ENCODE measurements at places on chromosomes 3 and 15. TPM values are rescaled to one million over a fixed set of nuclear protein-coding genes. Genes with fewer than 3 reads are reported as not detected.
A peak's percentile ranks its signal among the peaks of the same experiment; 100 is the strongest.

- H3K27ac ChIP-seq: no peak overlapping the region
- H3K36me3 ChIP-seq: no peaks in the 10 kb centered on the region
- no peak for DNase-seq
- no peaks in the 10 kb centered on the region for H3K4me1 ChIP-seq
- H3K4me3 ChIP-seq: no peak overlapping the region
- no peaks in the 10 kb centered on the region for H3K27me3 ChIP-seq
Measured at GRCh38 chr15:21260966-21261395, 179.3 kb downstream of the POTEB3 start.

- H3K27ac ChIP-seq: no peak overlapping the region
- H3K27me3 ChIP-seq: no peaks in the 10 kb centered on the region
- no peak for DNase-seq
- H3K4me3 ChIP-seq: no peak overlapping the region
Measured at GRCh38 chr3:177579419-177579818, 382.1 kb upstream of the TBL1XR1 start.

DNA sequence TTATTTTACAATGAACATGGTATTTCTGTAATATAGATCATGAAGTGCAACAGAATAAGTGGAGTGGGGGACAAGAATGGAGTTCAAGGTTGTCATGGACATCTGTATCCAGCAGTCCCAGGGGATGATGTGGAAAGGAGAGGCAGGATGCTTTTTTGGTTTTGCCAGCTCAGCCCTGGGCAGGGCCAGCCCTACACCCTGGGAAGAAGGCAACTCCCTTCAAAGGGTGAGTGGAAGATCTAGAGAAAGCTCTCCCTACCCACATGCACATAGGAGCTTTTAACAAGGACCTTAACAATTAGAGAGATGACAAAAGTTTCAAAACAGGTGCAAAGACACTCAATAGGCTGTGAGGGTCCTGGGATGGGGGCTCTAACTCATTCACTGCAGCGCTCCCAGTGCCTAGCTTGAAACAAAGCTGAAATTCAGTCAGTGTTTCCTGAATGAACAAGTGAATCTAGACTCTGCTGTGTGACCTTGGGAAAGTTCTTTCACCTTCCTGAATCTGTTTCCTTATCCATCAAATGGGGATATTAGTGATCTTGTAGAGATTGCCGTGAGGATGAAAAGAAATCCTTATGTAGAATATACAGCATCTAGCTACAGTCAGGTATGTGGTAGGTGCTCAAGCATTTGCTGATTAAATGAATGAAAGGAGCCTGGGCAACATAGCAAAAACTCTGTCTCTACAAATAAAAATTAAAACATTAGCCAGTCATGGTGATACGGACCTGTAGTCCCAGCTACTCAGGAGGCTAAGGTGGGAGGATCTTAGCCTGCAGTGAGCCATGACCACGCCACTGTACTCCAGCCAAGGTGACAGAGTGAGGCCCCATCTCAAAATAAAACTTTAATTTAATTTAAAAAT lies 14.3 kb downstream of the BHLHE40 start:
- H3K27ac ChIP-seq: peak overlapping the region; percentile 90
- no peak overlapping the region for H3K4me3 ChIP-seq
- no peaks in the 10 kb centered on the region for H3K27me3 ChIP-seq
- no peaks in the 10 kb centered on the region for H3K36me3 ChIP-seq
- peak; percentile 10 for DNase-seq
- peaks cover 6% of the 10 kb centered on the region for H3K4me1 ChIP-seq

GRCh38 chr15:89003865-89004725 lies 84.2 kb upstream of the ABHD2 start:
- no peaks in the 10 kb centered on the region for H3K36me3 ChIP-seq
- no peak overlapping the region for H3K27ac ChIP-seq
- no peak overlapping the region for H3K4me3 ChIP-seq
- no peak for DNase-seq

- H3K36me3 ChIP-seq: no peaks in the 10 kb centered on the region
- no peaks in the 10 kb centered on the region for H3K27me3 ChIP-seq
- DNase-seq: no peak
- no peak overlapping the region for H3K4me3 ChIP-seq
Measured at GRCh38 chr3:115713284-115713683, 90.0 kb downstream of the GAP43 start.

GRCh38 chr3:8888301-8888915 lies 74.9 kb downstream of the RAD18 start:
- H3K27me3 ChIP-seq: no peaks in the 10 kb centered on the region
- DNase-seq: no peak
- H3K27ac ChIP-seq: no peak overlapping the region
- no peak overlapping the region for H3K4me3 ChIP-seq
- H3K4me1 ChIP-seq: no peaks in the 10 kb centered on the region
- no peaks in the 10 kb centered on the region for H3K36me3 ChIP-seq

- no peak overlapping the region for H3K4me3 ChIP-seq
- H3K27ac ChIP-seq: no peak overlapping the region
- peaks cover 14% of the 10 kb centered on the region for H3K27me3 ChIP-seq
Measured at GRCh38 chr15:78304216-78305066, 5.0 kb upstream of the SKIC8 start.

GRCh38 chr15:84973492-84974460 lies 7.9 kb upstream of the PDE8A start:
- no peaks in the 10 kb centered on the region for H3K27me3 ChIP-seq
- no peak overlapping the region for H3K4me3 ChIP-seq
- no peaks in the 10 kb centered on the region for H3K4me1 ChIP-seq
- no peaks in the 10 kb centered on the region for H3K36me3 ChIP-seq
- DNase-seq: no peak
- no peak overlapping the region for H3K27ac ChIP-seq

Gene CASR
- total RNA-seq: not detected

- H3K27ac ChIP-seq: no peak overlapping the region
- H3K27me3 ChIP-seq: no peaks in the 10 kb centered on the region
- H3K36me3 ChIP-seq: no peaks in the 10 kb centered on the region
- DNase-seq: no peak
Measured at GRCh38 chr3:170679190-170679589, 93.3 kb upstream of the SLC7A14 start.

DNA sequence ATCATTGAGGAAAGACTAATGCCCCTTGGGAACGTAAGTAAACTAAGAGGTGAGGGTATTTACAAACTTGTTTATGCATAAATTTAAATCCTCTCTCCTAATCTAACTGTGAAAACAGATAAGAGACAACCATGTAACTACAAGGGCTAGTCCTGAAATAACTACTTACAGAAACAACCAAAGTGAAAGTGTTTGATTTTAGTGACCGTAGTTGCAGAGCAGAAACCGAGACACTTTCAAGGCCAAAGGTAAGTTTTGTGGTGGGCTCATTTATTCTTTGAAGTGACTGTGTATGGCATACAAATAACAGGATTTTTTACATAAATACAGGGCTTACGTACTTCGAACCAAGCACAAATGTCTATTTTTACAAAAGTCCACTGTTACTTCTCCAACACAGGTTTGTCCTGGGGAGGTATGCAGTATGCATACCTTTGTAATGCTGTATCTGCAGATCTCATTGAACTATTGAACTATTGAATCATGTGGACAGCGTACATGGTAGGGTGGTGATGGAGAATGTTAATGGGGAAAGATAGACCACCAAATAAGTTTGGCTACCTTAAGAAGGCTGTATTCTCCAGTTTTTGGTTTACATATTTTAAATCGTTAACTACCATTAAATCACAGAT lies 99.6 kb upstream of the RBMS3 start:
- no peak overlapping the region for H3K4me3 ChIP-seq
- no peak overlapping the region for H3K27ac ChIP-seq
- no peaks in the 10 kb centered on the region for H3K4me1 ChIP-seq
- DNase-seq: no peak

- DNase-seq: no peak
- H3K27me3 ChIP-seq: no peaks in the 10 kb centered on the region
- peak overlapping the region; percentile 62 for H3K27ac ChIP-seq
- no peaks in the 10 kb centered on the region for H3K36me3 ChIP-seq
Measured at GRCh38 chr3:149618151-149619123, 39.4 kb downstream of the WWTR1 start.

Gene NLGN1
- total RNA-seq: 12.3 TPM

DNA sequence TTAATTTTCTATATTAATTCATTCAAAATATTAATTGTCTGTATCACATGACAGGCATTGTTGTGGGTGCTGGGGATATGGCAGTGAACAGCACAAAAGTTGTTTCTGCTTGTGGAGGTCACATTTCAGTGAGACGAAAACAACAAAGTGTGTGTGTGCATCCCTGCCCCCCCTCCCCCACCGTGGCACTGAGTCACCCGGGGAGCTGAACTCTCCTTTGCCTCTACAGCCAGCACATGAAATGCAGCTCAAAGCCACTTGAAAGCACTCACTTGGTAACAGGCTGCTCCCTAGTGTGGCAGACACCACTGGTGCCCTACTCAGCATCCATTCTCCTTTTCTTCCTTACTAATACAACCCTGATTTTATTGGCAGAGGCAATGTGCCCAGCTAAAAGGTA lies 16.9 kb upstream of the SCAMP5 start:
- H3K36me3 ChIP-seq: no peaks in the 10 kb centered on the region
- DNase-seq: no peak
- H3K4me3 ChIP-seq: no peak overlapping the region
- H3K27ac ChIP-seq: no peak overlapping the region

Gene PLCB2
- 17.9 TPM for total RNA-seq

Gene CBLB
- 57.7 TPM for total RNA-seq

Gene NEIL1
- 101 TPM for total RNA-seq

DNA sequence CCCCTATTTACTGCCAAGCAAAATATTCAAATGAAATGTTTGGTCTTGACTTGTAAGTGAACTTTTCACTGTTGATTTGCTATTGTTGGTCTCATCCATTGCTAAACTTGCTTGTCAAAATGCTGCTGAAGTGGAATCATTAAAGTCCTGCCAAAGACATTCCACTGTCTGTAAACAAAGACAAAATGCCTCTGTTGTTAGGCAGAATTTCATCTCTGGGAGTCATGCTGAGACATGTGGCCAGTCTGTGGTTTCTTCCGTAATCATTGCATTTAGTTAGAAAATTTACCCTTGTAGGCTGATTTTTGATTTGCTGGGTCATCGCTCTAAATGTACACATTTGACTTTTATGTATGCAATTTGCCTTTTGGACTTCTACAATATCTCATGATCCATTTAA lies 577.7 kb downstream of the MECOM start:
- no peak overlapping the region for H3K27ac ChIP-seq
- no peak for DNase-seq
- no peaks in the 10 kb centered on the region for H3K4me1 ChIP-seq
- H3K4me3 ChIP-seq: no peak overlapping the region
- H3K27me3 ChIP-seq: no peaks in the 10 kb centered on the region

GRCh38 chr15:60568301-60568742 lies 89.4 kb upstream of the ICE2 start:
- H3K36me3 ChIP-seq: no peaks in the 10 kb centered on the region
- no peaks in the 10 kb centered on the region for H3K4me1 ChIP-seq
- no peaks in the 10 kb centered on the region for H3K27me3 ChIP-seq

DNA sequence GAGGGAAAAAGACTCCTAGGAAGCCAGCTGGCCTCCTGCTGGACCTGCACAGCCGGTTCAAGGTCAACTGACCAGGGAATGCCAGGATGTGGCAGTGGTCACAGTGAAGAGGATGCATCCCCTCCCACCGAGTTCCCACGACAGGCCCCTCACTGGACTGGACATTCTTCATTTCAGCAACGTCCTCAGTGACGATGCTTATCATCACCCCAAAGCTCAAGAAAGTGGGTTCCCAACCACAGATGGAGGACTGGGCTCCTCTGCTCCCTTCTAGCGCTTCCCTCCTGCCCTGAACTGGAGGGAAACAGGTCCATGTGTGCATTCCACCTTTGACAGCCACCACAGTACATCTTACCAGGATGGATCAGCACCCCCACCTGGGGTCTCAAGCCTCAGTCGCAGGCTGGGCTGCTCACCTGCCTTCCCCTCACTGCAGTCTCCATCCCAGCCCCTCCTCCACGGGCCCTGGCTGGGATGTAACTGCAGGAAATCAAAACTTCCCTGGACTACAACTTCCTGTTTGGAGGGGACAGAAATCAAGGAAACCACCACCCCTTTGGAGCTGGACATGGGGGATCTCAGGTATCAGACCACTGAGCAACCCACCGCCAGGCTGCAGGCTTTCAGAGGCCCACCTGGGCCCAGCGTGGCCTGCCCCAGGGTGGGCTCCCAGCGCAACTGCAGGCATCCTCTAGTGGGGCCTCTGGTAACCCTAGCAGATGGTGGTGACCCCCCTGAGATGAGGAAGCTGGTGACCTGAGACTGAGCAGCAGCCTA lies 7.3 kb downstream of the CALML4 start:
- no peaks in the 10 kb centered on the region for H3K27me3 ChIP-seq
- no peaks in the 10 kb centered on the region for H3K36me3 ChIP-seq
- no peak overlapping the region for H3K27ac ChIP-seq
- DNase-seq: no peak
- H3K4me1 ChIP-seq: no peaks in the 10 kb centered on the region

Gene PP2D1
- total RNA-seq: not detected

Gene CISH
- total RNA-seq: 5.4 TPM

DNA sequence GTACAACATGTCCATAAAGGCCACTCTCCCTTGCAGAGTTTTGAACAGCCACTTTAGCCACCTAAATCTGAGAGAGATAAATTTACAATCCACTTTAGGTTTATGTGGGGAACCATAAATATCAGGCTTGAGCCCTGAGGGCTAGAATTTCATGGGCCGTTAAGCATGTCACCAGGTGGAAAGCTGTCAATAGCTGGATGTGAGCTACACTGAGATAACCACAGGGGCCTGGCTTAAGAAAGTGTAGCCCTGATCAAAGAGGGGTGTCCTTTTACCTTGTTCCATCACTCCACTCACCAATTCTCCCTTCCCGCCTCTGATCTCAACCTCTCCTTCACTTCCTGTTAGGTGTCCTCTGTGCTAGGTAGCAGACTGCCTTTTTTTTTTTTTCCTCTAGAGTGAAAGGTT lies 172.8 kb upstream of the ICE2 start:
- H3K27ac ChIP-seq: no peak overlapping the region
- H3K4me1 ChIP-seq: no peaks in the 10 kb centered on the region
- DNase-seq: no peak
- H3K36me3 ChIP-seq: no peaks in the 10 kb centered on the region

DNA sequence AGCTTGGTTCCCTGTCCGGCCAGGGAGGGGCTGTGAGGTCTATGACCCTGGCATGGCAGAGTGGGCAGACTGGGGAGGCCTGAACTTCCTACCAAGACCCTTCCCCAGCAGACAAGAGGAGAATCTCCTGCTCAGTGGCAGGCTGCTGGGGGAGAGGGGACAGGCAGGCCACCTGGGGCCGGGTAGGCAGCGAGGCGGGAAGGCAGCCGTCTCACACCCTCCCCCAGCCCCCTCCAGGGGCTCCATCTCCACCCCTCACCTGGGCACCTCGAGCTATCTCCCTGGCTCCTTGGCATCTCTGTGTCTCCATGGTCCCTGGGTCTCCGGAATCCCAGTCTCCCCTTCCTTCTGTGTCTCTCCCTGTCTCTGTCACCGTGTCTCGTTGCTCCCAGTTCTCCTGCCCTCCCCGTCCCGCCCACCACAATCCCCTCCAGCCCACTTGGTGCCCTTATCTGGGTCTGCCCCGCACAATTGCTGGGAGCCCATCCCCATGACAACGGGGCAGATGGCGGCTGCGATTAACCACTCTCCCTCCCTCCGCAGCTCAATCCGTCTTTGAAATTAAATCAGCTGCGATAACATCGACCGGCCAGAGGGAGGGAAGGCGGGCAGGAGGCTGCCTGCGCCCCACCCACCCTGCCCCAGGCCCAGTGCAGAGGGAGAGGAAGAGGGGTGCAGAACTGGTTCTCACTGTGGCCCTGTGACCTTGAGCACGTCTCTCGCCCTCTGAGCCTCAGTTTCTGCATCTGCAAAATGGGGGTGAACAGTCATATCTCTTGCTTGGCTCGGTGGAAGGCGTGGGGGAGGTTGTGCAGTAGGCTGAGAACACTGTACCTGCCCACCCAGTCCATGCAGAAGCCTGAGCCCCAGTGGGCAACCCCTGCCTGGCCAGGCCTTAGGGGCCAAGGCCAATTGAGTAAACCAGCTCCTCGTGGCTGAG lies 9.6 kb downstream of the DNAJB8 start:
- no peak overlapping the region for H3K4me3 ChIP-seq
- no peak for DNase-seq
- H3K27ac ChIP-seq: no peak overlapping the region

All from breast epithelium (tissue), 4 donors.